ENCODE measurements at places on chromosomes 2 and 18. TPM values are rescaled to one million over a fixed set of nuclear protein-coding genes. Genes with fewer than 3 reads are reported as not detected.

The AOX1 gene
- total RNA-seq, result 0.19 TPM

DNA sequence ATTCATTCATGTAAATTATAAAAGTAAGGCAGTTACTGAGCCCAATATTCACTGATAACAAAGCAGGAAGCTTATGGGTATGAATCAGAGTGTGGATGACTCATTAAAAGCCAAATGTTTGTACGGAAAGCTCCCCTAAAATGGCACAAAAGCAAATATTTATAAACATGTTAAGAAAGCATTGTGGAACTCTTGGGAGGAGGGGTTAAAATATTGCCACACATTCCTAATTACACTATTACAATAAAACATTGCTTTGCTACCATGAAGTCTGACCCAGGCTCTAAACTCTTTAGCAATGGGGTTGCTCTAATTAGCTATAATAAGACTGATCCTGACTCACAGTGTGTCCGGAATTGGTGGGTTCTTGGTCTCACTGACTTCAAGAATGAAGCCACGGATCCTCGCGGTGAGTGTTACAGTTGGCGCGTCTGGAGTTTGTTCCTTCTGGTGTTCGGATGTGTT is 110.9 kb downstream of the NAB1 start:
- no peak for DNase-seq
- H3K27me3 ChIP-seq, result no peaks in the 10 kb centered on the region
- H3K27ac ChIP-seq, result peak overlapping the region; percentile 41
- H3K4me1 ChIP-seq, result peaks cover 15% of the 10 kb centered on the region

DNA sequence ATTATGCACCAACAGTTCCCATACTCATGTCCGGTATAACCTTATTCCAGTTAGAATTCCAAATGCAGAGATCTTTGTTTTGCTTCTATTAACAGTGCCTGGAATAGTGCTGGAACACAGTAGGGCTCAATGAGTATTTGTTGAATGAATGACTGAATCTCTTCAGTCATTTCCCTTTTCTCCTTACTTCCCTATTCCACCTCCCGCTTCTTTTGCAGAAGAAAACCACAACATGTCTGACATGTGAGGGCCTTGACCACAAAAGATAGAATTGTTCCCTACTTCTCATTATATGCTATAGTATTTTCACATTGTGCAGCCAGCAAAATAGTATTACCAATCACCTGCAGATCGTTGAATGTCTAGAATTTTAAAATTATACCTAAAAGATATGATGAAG is 19.5 kb upstream of the HNRNPLL start:
- no peak for DNase-seq
- peaks cover 2% of the 10 kb centered on the region for H3K36me3 ChIP-seq
- peaks cover 25% of the 10 kb centered on the region for H3K4me1 ChIP-seq
- H3K27me3 ChIP-seq, result peaks cover 5% of the 10 kb centered on the region
- no peak overlapping the region for H3K4me3 ChIP-seq

The GRHL1 gene
- total RNA-seq, result 0.25 TPM

The CCDC68 gene
- total RNA-seq, result not detected

GRCh38 chr2:58866527-58866926 is 625.4 kb upstream of the FANCL start:
- no peaks in the 10 kb centered on the region for H3K36me3 ChIP-seq
- peaks cover 4% of the 10 kb centered on the region for H3K27me3 ChIP-seq
- H3K4me1 ChIP-seq, result peaks cover 16% of the 10 kb centered on the region
- no peak for DNase-seq

DNA sequence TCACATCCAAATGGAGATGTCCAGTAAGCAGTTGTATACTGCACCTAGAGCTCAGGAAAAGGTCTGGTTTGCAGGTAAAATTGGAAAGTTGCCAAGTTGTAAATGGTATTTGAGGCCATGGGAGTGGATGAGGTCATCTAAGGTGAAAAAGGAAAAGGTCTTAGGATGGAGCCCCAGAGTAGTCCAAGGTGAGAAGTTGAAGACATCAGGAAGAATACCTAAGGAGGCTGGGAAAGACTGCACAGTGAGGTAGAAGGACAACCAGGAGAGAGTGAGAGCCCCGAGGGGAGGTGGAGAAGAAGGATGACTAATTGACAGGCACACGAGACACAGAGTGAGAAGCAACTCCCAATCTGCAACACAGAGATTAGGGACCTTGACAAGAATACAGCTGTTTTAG is 10.7 kb downstream of the DPP4 start:
- no peaks in the 10 kb centered on the region for H3K27me3 ChIP-seq
- H3K36me3 ChIP-seq, result peaks cover 80% of the 10 kb centered on the region
- H3K4me3 ChIP-seq, result peak overlapping the region; percentile 61
- DNase-seq, result no peak
- peaks cover 91% of the 10 kb centered on the region for H3K4me1 ChIP-seq

- no peak for DNase-seq
- H3K27me3 ChIP-seq, result peaks cover 40% of the 10 kb centered on the region
- peaks cover 28% of the 10 kb centered on the region for H3K4me1 ChIP-seq
- H3K4me3 ChIP-seq, result no peak overlapping the region
Observed at GRCh38 chr2:71452565-71452964, 796 bp upstream of the DYSF start.

DNA sequence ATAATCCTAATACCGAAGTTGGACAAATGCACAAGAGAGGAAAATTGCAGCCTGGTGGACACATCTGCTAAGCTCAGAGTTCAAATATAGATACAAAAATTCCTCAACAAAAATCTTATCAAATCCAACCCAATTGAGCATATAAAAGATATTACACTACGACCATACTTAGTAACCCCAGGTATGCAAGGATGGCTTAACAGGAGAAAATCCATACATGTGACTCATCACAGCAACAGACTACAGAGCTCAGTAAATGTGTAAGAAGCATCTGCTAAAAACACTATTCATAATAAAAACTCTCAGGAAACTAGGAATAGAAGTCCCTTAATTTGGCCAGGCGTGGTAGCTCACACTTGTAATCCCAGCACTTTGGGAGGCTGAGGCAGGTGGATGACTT is 28.3 kb downstream of the HS6ST1 start:
- no peaks in the 10 kb centered on the region for H3K27me3 ChIP-seq
- no peak overlapping the region for H3K4me3 ChIP-seq
- H3K36me3 ChIP-seq, result no peaks in the 10 kb centered on the region
- no peak for DNase-seq
- H3K4me1 ChIP-seq, result no peaks in the 10 kb centered on the region

DNA sequence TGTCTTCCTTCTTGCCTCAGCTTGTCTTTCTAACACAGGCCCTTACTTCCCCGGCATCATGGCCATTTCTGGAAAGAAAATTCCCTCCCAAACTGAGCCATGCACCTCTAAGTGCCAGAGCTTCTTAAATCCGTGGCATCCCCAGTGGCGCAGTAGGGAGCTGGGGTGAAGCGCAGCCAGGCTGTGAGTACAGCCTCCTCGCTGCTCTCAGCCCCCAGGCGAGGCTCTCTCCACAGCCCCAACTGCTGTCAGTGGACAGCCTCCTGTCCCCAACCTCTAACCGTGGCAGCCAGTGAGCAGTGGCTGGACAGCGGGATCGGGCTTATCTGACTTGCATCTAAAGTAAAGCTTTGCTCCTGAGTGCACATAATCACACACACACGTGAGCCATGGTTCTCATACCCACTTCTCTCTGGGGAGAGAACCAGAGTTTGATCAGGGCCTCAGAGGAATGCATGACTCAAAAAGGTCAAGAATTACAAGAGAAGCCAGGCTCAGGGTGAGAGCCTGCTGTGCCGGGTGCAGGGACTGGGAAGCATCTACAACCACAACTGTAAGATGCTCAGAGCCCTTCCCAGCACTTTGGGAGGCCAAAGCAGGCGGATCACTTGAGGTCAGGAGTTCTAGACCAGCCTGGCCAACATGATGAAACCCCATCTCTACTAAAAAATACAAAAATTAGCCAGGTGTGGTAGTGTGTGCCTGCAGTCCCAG is 50.7 kb downstream of the SFXN5 start:
- H3K4me1 ChIP-seq, result no peaks in the 10 kb centered on the region
- H3K4me3 ChIP-seq, result no peak overlapping the region
- H3K36me3 ChIP-seq, result no peaks in the 10 kb centered on the region

DNA sequence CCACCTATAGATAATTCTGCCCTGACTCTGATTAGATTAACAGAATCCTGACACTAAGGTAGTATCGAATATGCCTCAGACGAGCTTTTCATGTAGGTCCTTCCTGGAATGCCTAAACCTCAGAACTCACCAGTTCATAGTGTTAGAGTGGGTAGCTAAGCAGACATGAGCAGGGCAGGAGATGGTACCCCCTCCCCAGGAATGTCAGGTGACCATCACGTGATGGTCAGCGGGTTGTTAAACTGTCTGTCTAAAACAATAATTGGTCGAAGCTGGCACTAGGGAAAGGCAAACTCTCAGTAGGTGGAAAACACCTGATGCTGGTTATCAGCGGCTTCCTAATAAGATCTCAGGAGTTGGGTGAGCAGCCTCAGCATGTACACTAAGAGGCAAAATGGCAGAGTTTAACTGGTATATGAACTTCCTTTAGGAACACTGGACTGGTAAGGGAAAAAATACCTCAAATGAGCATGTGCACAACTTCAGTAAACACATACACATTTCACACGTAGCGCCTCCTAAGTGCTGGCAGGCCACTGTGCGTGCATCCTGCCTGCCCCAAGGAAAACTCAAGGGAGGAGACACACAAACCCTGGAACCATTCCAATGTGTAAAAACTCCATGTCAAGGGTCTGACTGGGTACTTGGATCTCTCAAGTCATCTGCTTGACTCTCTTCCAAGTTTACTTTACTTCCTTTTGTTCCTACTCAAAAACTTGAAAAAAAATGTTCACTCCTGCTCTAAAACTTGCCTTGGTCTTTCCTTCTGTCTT is 339.5 kb downstream of the GULP1 start:
- no peaks in the 10 kb centered on the region for H3K27me3 ChIP-seq
- no peak overlapping the region for H3K27ac ChIP-seq
- H3K36me3 ChIP-seq, result no peaks in the 10 kb centered on the region
- H3K4me3 ChIP-seq, result no peak overlapping the region
- H3K4me1 ChIP-seq, result no peaks in the 10 kb centered on the region

DNA sequence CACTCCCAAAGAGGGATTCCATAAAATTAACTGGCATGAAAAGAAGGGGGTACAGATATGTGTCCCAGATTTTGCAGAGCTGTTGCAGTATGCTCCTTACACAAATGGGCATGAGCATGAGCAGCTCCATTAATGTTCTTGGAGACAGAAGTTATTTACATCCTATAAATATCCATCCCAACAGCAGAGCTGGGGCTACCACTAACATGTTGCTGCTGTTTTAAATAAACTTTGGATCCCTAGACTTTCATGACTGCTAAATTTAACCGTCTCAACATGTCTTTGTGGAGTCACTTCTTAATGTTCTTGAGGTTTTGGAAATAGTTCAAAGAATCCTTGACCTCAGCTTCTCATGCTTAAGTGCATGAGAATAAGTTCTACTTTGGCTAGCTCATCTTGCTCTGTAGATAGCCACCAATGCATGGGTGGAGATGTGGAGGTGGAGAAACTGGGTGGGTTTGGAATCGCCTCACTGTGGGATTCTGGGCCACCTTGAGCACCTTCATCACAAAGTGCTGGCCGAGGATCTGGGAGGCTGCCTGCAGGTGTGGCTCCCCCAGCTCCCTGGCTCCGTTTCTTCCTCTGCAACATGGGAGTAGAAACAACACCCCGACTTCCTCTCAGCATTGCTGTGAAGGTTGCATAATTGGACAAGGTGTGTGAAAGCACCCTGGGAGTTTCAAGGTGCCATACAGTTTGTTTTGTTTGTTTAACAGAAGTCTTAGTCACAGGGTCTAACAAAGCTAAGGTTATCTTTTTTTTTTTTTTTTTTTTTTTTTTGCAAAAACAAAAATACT is 307.2 kb downstream of the MYCN start:
- DNase-seq, result no peak
- no peaks in the 10 kb centered on the region for H3K27me3 ChIP-seq
- no peaks in the 10 kb centered on the region for H3K4me1 ChIP-seq
- no peak overlapping the region for H3K27ac ChIP-seq
- H3K4me3 ChIP-seq, result no peak overlapping the region

GRCh38 chr2:216183462-216183861 is 74.3 kb downstream of the XRCC5 start:
- H3K27me3 ChIP-seq, result no peaks in the 10 kb centered on the region
- DNase-seq, result no peak
- H3K4me3 ChIP-seq, result no peak overlapping the region
- peaks cover 66% of the 10 kb centered on the region for H3K36me3 ChIP-seq
- peaks cover 41% of the 10 kb centered on the region for H3K4me1 ChIP-seq

GRCh38 chr2:173130496-173131465 is 55.1 kb downstream of the MAP3K20 start:
- H3K4me3 ChIP-seq, result no peak overlapping the region
- no peak for DNase-seq
- peaks cover 20% of the 10 kb centered on the region for H3K27me3 ChIP-seq

DNA sequence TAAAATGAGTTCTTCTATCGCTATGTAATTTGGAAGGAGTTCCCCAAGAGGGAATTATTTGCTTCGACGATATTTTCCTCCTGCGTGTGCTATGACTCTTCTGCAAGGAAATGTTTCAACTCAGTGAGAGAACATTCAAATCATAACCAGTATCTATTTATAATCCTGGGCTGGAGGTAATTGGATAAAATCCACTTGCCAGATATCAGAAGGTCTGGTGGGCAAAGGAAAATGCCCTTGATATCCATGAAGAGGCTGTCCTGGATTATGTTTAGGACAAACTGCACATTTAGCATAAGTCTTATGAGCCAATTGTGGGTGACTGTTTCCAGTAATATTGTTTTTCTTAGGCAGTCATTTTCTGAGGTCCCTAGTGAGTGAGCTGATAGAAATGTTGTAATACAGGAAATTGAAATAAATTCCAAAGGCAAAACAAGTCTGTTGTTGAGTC is 17.7 kb downstream of the RPIA start:
- DNase-seq, result no peak
- peaks cover 27% of the 10 kb centered on the region for H3K36me3 ChIP-seq
- H3K27me3 ChIP-seq, result no peaks in the 10 kb centered on the region
- no peak overlapping the region for H3K27ac ChIP-seq
- no peaks in the 10 kb centered on the region for H3K4me1 ChIP-seq

GRCh38 chr2:158953926-158954763 is 14.3 kb upstream of the TANC1 start:
- DNase-seq, result peak; percentile 11
- peaks cover 8% of the 10 kb centered on the region for H3K27me3 ChIP-seq
- no peak overlapping the region for H3K4me3 ChIP-seq
- H3K4me1 ChIP-seq, result peaks cover 9% of the 10 kb centered on the region

DNA sequence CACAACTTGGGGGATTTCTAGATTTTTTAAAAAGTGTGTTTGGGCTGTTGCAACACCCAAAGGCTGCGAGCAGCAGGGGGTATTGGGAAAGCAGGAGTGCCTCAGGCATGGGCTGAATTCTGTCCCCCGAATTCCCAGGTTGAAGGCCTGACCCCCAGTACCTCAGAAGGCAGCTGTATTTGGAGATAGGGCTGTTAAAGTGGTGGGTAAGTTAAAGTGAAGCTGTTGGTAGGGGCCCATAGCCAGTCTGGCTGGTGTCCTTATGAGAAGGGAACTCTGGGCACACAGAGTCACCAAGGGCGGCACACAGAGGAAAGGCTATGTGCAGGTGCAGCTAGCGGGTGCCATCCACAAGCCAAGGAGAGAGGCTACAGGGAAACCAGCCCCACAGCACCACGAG is 717.4 kb downstream of the GALR1 start:
- no peaks in the 10 kb centered on the region for H3K36me3 ChIP-seq
- no peak overlapping the region for H3K4me3 ChIP-seq
- H3K27ac ChIP-seq, result no peak overlapping the region
- no peak for DNase-seq
- H3K27me3 ChIP-seq, result no peaks in the 10 kb centered on the region
- no peaks in the 10 kb centered on the region for H3K4me1 ChIP-seq

Data from activated CD4-positive, alpha-beta T cell treated with anti-CD3 and anti-CD28 coated beads, Interleukin-2, amount 10 ng/mL, durations not matched to agents 7 days and 5 days (primary cell).